NCI-H2081 treated with DMSO at 0.1 percent for 48 hours (cell line): ENCODE measurements at places on chromosomes 11 and 22.

GRCh38 chr11:17395554-17395961 lies 7.1 kb upstream of the KCNJ11 start:
- DNase-seq: no peak

GRCh38 chr11:112694813-112695212 lies 266.4 kb upstream of the NCAM1 start:
- DNase-seq: no peak

DNA sequence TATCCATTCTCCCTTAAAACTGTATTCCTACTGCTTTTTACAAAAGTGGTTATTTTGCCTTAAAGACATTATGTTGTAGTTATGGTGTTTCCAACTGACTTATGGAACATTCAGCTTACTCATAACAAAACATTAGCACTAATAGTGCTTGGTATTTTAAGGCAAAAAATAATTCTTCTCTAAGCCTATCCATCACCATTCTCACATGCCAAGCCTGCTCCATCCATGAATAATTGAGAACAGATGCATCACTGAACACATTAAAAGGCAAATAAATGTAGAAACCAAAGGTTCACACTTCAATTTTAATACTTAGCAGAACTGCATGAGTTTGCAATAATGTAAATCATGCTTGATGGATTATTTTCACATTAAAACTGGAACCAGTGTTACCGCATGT lies 42.3 kb upstream of the DDI1 start:
- no peak for DNase-seq

GRCh38 chr11:71251151-71251721 lies 1.1 kb downstream of the SHANK2 start:
- DNase-seq: no peak

DNA sequence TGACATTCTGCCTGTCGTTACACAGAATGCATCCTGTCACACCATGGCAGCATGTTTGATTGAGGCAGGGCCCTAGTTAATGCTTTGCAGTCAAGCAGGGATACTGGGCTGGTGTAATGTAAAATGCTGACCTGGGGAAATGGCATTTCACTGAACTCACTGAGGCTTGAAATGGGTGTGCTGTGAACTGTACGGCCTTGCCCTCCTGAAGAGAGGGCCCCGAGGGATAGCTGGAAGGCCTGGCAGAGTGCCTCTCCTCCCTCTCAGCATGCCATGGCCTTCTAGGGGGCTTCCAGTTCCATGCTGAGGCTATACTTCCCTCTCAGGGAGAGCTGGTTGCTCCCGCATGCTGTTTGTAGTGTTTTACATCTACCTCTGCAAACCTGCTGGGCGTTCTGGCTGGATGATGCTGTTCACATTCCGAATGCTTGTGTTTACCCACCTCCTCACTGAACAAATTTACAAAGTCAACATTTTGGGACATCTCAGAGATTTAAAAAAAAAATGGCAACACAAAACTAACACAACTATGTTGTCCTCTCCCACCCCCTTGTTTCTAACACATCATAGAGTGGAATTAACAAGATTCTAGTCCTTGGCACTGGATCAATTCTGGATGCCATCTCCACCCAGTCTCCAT lies 416.7 kb upstream of the CADM1 start:
- no peak for DNase-seq

DNA sequence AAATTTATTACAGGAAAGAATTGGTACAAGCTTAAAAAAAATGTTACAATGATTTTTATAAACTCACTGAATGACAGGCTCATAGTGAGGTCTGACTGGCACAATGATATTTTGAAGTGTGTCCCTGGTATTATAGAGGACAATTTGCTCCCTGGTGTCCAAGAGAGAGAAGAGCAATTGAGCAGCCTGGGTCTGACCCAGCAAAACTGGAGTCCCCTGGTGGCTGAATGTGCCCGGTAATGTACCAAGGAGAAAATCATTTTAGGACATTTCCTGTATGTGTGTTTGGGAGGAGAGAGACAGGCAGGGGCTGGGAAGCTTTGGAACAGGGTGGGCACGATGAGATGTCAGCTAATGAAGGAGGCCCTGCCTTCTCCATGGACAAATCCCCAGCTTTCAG lies 125.3 kb downstream of the APOL5 start:
- DNase-seq: no peak

- DNase-seq: no peak
These were observed 138.2 kb downstream of the ETS1 start for GRCh38 chr11:128448981-128449713.

- no peak for DNase-seq
These were observed 377.2 kb downstream of the MN1 start for GRCh38 chr22:27424319-27424718.

DNA sequence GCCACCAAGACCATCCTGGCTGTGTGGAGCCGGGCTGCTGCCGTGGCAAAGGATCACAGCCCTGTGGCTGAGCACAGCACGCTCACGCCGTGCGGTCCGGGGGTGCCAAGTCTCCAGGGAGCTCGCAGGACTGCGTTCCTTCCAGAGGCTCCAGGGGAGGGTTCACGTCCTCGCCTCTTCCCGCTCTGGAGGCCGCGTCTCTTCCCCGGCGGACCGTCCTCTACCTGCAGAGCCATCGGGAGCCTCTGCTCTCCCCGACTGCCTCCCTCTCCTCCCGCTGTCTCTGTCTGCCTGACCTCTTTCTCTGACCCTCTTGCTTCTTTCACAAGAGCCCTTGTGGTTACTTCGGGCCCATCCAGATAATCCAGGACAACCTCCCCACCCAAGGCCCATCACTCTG lies 11.4 kb upstream of the MUC5AC start:
- no peak for DNase-seq

DNA sequence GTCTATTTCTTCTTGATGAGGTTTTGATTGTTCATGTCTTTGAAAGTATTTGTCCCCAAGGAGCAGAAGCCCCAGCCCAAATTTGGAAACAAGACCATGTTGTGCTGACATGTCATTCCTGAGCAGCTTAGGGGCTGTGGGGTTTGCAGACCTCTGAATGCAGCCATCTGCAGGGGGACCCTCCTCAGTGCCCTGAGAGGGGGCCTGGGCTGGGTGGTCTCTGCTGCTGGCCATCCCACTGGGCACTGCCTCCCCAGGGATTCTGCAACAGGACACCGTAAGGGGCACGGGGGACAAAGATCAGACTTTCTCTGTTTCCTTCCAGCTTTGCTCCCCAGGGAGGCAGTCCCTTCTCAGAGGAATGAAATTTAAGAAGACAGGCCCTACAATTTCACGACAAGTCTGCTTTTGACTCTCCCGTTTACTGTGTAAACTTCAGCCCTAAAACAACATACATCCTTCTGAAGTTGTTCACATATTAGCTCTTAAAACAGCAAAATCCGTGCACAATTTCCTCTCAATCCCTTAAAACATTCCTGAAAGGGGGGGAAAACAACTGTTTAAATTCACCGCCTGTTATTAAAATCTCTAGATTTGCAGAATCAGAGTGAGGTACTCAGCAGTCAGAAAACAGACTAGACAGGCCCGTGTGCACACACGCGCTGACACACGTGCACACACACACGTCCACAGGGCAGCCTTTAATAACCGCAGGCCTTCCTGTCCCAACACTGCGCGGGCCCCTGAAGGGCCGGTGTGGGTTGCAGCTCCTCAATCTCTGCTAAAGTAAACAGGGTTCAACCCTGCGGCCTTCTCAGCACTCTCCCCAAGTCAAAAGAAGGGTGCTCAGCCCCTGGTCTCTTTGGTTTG lies 109.8 kb downstream of the KCNQ1 start:
- no peak for DNase-seq

- DNase-seq: no peak
These were observed 13.7 kb downstream of the GDPD4 start for GRCh38 chr11:77287615-77288273.

DNA sequence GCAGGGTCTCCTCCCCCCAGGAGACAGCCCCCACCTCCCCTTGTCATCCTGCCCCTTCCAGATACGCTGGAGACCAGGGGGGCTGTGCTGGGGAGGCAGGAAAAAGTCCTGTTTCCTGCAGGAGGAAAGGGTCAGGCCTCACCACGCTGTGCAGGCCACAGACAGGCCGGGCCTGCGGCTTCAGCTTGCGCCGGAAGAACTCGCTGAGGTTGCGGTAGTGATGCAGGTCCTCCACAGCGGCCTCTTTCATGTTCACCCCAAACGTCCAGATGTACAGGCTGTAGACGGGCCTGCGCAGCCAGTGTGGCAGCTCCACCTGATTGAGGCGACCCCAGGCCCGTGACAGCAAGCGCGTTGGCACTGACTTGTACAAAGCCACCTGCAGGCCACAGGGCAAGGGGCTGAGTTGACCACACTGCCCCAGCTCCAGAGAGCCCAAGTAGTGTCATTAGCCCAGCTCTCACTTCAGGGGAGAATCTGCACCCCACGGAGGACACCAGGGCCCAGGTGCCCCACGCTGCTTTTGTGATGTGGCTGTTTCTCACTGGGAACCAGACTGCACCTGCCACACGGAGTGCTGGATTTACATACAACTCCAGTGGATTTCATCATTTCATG lies 40.4 kb downstream of the PISD start:
- DNase-seq: no peak

DNA sequence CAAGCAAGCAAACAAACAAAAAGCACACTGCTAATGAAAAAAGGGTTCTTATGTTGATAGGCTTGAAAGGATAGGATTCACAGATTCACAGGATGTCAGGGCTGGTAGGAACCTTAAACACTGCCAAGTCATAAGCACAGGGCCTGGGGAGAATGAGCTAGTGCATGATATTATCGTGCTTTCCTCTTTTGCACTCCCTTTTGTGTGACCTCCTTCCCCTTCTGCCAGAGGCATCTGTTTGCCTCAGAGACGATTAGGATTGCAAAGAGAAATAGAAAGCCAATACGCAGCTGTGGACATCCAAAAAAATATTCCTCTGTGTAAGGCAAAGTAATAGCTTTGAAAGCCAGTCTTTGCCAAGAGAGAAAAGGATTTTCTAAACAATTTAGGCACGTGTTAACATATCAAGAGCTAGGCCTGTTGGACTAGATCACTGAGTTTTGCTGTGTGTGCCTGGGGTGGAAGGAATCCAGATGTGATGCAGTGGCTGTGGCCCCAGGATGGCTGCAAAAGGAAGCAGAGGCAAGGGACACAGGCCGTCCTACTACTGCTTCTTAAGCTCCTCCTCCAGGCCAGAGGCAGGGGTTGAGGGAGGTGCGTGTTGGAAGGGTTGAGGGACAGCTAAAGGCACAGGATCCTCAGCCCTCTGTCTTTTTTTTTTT lies 30.6 kb downstream of the MCHR1 start:
- no peak for DNase-seq

DNA sequence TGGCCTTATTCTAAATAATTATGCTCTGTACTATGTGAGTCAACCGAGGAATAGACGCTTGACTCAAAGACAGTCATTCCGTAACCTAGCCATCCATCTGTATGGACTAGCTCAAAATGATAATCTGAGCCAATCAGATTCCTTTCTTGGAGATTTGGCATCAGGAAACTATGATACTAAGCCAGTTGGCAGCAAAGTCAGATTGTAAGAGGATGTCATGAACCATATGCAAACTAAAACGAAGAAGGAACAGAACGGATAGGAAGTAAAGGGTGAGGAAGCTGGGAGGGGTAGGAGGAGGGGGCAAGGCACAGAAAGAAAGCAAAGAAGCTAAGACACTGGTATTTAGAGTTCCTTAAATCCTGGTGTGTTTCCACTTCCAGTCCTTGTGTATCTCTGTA lies 10.7 kb upstream of the SESN3 start:
- DNase-seq: no peak

DNA sequence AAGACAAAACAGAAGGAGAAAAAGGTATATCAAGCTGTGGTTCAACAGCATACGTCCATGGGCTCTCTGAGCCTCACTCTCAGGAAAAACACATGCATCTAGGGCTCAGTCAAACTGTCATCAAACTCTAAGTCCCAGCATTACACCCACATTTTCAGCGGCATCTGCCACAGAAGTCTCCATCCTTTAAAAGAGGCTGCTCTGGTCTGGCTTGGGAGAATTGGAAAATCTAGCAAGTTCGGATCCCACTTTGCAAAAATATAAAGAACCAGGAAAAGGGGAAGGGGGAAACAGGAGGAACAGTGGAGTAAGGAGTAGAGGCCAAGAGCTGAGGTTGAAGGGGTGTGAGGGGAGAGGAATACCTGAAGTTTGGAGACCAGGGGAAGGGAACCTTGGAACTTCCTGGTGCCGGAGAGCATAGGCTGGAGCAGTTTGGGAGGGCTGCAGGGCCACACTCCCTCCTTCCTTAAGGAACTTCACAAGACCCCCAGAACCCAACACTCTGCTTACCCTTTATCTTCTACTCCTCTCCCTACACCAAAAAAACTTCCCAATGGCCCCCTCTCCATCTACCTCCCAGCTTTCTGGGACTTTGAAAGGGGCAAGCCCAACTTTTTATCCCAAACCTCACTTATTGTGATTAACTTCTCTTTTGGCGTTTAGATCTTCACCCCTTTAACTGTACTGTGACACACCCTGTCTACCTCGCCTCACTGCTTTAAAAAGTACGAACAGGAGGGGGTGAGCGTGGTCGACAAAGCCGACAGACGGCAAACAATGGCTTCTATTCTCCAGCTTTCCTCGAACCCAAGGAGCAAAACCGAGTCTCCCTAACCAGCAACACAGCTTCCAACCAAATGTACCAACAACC lies 4.0 kb downstream of the PAX6 start:
- DNase-seq: no peak

DNA sequence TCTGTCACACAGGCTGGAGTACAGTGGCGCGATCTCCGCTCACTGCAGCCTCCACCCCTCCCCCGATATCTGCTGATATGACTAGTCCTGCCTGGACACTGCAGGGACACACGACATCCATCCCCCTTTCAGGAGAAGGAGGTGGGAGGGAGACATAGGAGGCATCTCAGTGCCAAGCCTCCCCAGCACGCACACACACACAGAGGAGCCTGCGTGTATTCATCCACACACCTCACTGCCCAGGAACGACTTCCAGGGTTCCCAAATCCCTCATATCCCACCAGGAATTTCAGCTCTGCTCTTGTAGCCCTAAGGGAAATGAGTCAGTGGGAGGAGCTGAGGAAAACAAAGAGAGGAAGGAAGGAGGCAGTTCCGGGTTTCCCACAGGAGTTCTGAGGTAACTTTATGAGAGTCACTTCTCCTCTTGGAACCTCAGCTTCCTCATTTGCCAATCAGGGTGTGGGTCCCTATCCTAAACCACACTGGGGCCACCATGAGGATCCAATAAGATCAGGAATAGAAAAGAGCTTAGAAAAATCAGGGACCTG lies 37.2 kb upstream of the ACER3 start:
- DNase-seq: no peak

DNA sequence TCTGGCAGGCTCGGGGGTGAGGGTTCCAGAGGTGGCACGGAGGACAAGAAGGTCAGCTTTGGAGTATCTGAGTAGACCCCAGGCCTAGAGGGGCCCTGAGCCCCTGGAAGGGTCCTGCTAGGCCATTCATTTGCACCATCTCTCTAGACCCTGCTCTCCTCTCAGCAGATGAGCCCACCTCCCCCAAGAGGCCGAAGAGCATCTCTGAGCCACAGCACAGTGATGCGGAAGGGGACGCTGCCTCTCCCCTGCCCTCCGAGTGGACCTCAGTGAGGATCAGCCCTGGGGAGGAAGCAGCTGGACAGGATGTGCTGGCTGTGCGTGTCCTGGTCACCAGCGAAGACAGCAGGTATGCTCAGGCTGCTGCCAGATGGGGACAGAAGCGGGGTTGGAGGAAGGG lies 101.6 kb upstream of the PARVA start:
- DNase-seq: no peak
